ENCODE measurements at places on chromosomes 2 and 18.

DNA sequence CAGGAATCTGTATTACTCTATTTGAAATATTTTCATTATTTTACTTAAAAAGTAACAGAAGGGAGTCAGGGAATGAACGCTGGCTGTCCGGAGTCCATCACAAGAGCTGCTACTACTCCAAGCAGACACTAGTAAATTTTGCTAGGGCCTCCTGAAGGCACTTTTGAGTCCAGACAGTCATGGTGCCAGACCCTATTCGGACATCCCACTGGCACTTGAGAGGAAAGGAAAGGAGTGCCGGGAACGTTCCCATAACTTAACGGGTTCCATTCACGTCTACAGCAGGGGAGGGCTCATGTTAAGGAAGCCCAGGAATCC lies 563 bp upstream of the GMCL1 start:
- no peak for DNase-seq

GRCh38 chr2:54240515-54241469 lies 15.2 kb downstream of the TSPYL6 start:
- DNase-seq, result peak; percentile 19

GRCh38 chr2:104872866-104873688 lies 19.2 kb downstream of the POU3F3 start:
- DNase-seq, result peak; percentile 18

GRCh38 chr2:178383718-178384117 lies 67.3 kb downstream of the PRKRA start:
- no peak for DNase-seq

DNA sequence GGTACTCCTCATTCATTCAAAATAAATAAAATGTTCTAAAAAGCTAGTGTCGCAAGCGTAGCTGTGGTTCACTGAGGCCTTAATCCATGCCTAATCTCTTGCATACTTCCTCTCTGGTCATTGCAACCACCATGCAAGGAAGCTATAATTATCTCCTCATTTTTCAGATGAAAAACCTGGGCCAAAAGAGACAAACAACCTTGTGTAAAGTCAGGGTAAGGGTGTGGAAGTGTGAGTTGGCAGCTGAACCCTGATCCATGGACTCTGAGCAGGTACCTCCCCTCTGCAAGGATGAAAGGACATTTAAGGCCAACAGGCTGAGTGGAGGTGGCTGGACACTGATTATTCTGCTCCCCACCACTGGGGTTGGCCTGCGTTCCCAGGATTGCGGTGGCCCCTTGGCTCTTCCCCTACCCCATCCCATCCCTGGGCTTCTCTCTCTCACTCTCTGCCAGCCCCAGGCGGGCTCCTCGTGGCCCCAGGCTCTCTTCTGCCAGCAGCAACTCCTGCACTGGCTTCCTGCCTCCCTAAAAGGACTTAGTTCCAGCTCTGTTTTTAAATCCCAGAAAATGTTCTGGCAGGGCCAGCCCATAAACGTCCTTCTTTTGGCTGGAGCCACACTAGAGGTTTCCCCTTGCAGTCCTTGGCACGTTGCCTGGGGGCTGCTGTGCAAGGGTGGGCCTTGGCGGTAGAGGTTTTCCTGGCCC lies 72.0 kb upstream of the AFF3 start:
- peak; percentile 47 for DNase-seq

DNA sequence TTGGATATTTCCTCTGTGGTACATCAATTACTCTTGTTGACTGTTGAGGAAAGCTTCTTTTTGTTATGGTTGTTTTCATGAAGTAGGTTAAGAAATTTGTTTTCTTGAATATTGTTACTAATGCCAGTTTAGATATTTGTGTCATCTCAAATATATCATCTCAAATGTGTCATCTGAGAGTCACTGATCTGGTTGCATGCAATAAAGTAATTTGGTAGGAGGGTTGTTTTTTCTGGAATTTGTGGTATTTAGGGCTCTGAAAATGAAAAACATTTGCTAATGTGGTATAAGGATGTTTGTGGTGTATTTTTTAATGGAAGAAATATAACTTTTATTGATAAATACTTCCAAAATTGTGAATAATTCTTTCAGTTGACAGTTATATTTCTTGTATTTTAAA lies 117.7 kb downstream of the GREB1L start:
- no peak for DNase-seq

GRCh38 chr2:180763263-180763989 lies 217.0 kb upstream of the UBE2E3 start:
- DNase-seq, result no peak

GRCh38 chr18:67926929-67927864 lies 410.7 kb upstream of the DSEL start:
- no peak for DNase-seq

- no peak for DNase-seq
These were observed 801.4 kb upstream of the ZEB2 start for GRCh38 chr2:145321344-145321743.

DNA sequence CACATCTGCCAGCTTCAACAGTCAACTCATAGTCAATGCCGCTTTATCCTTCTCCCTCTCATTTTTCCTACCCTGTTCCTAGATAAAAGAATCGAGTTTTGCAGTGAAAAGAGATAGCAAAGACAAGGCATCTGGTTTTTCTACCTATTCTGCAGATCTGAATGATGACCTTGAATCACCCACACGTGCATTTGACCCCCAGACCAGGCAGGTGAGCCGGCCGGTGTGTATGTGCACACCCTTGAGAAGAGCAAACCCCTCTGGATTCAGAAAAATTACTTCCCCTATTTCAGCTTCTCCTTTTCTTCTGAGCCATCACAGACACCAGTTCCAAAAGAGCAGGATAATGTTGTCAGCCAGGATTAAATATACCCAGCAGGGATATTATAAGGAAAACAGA lies 115.6 kb upstream of the ST6GAL2 start:
- DNase-seq, result no peak

DNA sequence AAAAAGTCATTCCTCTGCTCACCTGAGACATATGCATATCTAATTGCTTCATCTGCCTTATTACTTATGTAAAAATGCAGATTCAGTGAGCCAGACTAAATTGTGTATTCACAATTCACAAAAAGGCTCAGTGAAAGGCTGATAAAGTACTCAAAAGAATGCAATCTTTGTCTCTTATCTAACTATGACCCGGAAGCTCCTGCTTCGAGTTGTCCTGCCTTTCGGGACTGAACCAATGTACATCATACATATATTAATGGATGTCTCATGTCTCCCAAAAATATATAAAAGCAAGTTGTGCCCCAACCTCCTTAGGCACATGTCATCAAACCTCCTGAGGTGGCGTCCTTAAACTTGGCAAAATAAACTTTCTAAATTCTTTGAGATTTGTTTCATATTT lies 120.5 kb downstream of the SCN3A start:
- no peak for DNase-seq

- no peak for DNase-seq
These were observed 163.1 kb downstream of the BABAM2 start for GRCh38 chr2:28053597-28053996.

DNA sequence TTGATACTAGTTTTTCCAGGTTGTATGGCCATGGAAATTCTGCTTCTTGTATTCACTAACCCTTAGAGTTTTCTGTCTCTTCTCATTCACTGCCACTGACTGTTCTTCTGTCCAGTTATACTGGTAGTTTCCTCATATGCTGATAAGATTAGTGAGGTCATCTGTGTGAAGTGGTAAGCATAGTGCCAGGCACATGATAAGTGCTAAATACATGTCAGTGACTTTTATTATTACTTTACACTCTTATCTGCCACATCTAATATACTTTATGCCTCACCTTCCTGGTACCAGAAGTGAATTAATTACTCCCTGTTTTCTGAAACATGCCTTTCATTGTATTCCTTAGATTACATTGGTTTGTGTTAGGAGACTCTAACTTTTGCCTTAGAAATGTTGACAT lies 91.3 kb downstream of the NBEAL1 start:
- no peak for DNase-seq

DNA sequence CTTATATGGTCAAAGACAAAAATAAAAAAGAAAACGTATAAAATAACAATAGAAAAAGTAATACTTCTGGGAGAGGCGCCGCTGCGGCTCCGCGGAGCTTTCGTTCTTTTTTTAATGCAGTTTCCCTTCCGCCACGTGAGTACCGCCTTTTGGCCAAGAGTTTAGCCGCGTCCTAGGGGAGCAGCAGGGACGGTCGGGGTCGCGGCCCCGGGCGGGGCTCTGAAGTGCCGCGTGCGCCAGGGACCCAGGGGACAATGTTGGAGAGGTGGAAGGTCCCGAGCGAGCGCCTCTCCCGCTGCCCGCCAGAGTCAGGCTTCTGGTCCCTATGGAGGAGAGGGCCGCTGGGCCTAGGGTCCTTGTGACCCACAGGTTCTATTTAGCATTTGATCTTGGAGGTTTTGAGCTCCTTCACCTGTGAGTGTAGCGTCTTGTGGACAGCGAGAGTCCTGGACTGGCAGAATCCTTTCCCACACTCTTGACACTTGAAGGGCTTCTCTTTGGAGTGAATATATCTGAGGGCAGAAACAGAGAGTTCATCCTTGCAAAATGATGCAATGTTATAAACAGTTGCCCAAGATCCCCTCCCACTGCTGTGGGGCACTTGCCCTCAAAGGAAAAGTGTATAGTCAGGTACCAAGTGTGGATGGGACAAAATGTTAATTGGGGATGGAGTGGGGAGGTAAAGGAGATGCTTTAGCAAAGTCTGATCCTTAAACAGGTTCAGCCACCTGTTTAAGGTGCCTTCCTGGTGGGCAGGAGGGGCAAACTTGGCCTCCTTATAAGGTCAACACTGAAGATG lies 6.3 kb downstream of the OSR1 start:
- DNase-seq, result no peak

- no peak for DNase-seq
These were observed 66.4 kb downstream of the GALR1 start for GRCh38 chr18:77316008-77316407.

DNA sequence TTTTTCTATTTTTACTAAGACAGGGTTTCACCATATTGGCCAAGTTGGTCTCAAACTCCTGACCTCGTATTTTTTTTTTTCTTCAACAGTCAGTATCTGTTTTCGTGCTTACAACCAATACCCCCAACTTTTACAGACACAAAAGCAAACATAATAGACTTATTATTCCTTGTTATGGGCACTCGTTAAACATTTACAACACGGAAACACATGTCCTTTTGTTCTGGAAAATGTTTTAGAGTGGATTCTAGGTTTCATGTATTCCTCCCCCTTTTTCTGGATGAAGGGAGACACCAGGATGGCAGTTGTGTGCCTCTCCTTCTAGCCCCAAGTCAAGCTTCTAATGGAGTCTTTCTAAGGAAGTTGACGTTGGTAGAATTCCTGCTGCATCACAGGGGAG lies 88.8 kb downstream of the CD226 start:
- no peak for DNase-seq

GRCh38 chr2:108384662-108385393 lies 7.1 kb downstream of the SULT1C4 start:
- no peak for DNase-seq

DNA sequence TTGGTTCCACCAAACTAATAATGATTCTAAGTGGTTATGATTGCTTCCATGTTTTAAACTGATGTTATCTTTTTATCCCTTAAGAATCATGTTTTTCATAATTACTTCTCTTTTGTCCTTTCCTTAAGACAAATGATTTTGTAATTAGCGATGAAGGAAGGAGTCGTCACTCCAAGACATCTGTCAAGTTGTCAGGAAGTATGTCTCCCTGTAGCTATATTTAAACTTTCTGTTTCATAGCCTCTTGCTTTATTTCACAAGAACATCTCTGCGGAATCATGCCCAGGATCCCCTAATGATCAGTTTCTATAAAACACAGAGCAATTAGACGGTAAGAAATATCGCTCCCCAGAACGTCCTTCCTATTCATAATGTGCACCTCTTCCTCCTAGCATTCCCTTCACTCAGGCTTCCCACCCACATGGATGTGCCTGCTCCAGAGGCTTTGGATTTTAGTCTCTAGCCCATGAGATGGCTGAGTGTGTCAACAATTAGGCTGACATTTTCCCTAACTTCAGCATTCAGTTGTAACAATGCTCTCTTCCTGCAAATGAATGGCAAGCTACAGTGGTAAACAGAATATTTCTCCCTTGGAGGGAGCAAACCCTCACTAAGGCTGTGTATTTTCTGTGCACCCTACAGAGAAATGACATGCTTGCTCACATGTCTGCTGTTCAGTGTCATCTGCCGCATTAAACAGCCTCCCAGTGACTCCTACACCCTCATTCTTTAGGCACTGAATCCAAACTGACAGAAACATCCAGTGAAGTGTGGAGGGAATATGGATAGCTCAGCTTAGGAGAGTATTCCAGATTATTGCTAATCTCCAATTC lies 879.6 kb upstream of the CELF4 start:
- DNase-seq, result no peak

DNA sequence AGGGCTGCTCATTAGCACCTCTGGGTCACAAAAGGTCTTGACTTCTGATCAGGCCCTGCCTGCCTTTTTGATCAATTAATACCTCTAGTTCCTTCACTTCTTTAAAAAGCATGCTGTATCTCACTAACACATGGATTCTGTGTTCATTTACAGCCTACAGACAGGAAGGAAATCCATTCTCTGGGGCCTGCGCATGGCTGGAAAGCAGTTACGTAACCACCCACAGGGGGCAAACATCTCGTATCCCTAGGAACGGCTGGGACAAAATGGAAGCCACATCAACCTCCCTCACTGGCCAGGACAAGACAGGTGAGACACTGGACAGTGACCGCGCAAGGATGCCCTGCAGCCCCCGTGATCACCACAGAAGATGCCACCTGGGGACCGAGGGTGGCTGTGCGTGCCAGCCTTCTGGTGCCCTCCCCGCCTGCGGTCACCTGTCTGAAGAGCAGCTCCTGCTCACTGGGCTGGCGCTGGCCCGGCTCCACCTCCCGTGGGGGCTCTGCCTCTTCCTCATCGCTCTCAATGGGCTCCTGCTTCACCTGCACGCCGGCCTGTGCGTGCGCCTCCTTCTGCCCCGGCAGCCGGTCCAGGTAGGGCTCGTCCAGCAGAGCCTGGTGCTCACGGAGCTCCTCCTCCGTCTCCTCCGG lies 266.9 kb downstream of the TWIST2 start:
- DNase-seq, result no peak

GRCh38 chr18:49597157-49597931 lies 35.5 kb downstream of the LIPG start:
- DNase-seq, result no peak

- no peak for DNase-seq
These were observed 864.0 kb upstream of the FSHR start for GRCh38 chr2:50018292-50018691.

- no peak for DNase-seq
These were observed 21.4 kb upstream of the MGAT5 start for GRCh38 chr2:134232461-134232860.

- no peak for DNase-seq
These were observed 16.5 kb downstream of the SGPP2 start for GRCh38 chr2:222440673-222441422.

DNA sequence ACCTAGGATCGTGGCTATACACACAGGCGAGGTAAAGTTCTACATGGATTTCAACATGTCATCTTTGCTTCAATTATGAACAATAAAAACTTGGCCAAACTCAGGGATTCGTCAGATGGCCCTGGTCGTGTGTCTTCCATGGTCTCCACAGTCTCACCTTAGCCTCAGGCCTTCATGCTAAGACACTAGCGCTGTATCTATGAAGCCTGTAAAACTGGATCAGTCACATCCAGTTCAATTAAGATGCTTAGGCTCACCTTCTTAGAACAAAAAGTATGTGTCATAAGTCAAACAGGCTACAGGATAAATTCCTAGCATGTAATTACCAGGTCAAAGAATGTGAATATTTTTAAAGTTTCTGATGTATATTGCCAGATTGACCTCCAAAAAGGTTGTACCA lies 113.7 kb upstream of the NRP2 start:
- no peak for DNase-seq
